ENCODE measurements at places on chromosomes 3 and 15.

- DNase-seq, result no peak
Measured at GRCh38 chr15:94182883-94183282, 48.5 kb upstream of the MCTP2 start.

- no peak for DNase-seq
Measured at GRCh38 chr3:196232154-196232881, 16.0 kb downstream of the SLC51A start.

GRCh38 chr3:184582646-184583577 lies 21.3 kb downstream of the EPHB3 start:
- no peak for DNase-seq

- no peak for DNase-seq
Measured at GRCh38 chr3:72997421-72997961, 880 bp downstream of the PPP4R2 start.

- DNase-seq, result no peak
Measured at GRCh38 chr15:66422347-66422746, 35.6 kb downstream of the MAP2K1 start.

- DNase-seq, result no peak
Measured at GRCh38 chr3:185851046-185851445, 26.2 kb upstream of the IGF2BP2 start.

DNA sequence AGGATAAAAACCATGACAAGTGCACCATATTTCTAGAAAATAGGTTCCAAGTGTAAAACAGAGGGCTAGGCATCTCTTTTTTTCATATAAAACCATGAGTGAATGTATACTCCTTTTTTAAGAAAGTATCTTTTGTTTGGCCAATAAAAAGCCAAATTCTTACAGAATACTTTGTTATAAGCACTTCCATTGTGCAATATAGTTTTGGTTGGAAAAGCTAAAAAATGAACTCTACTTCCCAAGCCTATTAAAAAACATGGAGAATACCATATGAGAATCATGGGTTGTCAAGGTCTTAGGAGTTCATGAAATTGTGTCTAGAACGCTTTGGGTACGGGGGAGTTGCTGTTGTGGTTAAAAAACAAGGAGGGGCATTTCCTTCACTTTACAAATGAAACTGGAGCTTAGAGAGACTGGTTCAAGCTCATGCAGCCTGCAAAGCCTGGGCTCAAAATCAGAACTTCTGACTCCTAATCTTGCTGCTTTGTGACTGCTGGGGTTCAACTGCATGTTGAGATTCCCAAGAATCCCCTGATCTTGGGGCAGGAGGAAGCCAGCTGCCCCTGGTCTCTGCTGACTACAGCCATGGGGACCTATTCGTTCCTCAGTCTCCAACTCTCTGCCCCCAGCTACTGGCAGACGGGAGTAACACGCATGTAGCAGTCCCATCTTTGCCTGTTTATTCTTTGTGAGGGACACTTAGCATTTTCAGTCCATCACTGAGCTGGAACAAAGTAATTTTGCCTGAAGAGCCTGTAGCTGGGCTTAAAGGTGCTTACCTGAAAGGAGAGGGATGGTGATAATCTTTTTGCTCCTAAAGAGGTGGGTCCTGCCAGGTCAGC lies 229.1 kb downstream of the CHST2 start:
- DNase-seq, result no peak

- no peak for DNase-seq
Measured at GRCh38 chr15:100690032-100690794, 87.8 kb downstream of the ASB7 start.

Data from fibroblast of skin of left biceps (primary cell).